Fibroblast of gingiva (primary cell): ENCODE measurements at places on chromosomes 16 and 17.

DNA sequence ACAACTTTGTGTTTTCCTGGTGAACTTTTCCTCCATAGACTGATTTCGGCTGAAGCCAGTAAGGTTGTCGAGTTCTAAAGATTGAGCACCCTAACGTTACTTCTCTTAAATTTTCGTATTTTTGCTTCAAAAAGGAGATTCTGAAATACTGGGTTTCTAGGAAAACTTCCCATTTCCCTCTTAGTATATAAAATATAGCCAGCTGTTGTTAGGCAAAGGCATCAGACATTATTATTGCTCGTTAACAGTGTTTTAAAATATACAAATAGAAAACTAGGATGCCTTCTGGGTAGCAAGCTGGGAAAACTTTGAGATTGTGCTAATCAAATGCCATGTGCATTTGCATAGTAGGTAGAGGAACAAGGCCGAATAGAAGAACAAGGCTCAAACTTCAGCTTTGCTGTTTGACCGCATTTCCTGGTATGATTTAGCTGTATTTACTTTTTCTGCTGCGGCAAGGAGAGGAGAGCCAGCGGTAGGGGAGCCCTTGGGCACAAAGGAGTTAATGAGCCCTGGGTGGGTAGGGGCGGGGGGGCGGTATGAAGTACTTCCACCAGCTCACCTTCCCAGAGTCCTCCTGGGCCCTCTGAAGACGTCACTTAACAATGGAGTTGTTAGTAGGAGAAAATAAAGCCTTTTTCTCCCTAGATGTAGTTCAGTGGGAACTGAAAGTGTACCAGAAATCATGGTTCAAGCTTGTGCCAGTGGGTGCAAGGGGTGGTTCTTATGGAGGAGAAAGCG is 151.9 kb downstream of the MSI2 start:
- DNase-seq = no peak

DNA sequence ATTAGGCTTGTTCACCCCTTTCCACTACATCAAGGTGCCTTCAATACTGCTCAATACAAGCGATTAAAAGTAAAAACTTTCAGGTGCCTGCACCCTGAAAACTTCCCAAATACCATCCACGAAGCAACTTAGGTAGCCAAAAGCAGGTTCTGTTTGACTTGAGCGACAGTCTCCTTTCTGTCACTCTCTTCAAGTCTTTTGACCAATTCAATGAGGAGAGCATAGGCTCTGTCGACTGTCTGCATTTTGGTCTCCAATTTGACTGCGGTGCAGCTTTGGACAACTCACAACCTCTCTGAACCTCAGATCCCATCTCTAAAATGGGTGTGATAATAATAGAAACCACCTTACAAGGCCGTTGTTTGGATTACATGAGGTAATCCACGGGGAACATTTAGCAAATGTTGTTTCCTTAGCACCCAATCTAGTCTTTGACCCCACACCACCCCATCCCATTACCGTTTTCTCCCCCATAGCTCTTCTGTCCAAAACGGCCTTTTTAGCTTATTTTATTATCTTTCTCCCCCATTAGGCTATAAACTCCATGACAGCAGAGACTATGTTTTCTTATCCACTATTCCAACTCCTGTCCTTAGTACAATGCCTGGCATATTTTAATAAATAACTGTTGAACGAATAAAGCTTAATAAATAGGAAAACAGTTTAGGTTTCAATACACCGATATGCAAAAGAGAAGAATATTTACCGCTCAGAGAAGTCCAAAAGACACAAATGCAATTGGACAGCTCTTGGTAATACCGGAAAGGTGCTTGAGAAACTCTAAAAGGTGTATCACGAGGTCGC is 999 bp downstream of the MARF1 start:
- DNase-seq = no peak

- no peak for DNase-seq
These were observed 2.4 kb upstream of the SDK2 start for GRCh38 chr17:73646409-73647300.

DNA sequence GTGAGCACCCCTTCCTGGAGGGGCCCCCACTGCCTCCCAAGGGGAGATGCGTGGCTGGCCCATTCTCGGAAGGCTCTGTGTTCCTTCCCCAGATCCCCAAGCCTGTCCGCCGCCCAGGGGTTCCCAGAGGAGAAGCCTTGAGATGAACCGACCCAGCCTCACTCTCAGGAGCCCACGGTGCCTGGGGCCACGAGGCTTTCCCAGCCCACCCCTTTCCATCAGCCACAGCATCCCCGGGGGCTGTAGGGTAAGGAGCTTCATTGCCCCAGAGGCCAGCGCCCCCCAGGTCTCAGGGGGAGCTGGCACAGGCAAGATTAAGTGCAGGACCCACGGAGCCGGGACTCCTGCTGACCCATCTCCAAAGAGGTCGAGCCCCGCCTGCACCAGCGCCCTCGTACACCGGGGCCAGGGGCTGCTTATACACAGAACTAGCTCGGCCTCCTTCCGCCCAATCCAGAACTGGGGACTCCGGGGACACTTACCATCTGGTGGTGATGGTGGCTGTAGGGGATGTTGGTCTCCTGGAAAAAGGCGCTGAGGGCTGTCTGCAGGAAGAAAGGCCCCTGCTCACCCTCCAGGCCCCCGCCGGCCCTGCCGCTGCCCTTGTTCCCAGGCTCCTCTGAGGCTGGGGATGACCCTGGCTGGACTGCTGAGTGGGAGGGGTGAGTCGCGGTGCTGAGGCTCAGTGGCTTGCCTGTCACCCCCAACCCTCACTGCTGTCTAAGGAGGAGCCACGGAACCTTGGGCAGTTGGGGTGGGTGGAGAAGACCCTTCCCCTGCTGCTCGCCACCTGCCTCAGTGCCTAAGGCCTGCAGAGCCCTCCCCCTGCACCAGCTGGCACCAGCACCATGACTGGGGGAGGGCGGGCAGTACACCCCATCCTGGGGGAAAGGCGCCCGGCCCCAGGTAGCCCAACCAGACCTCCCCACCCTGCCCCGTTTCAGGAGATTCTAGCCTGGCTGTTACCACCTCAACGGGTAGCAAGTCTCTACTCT is 4.4 kb downstream of the UBALD1 start:
- no peak for DNase-seq

GRCh38 chr16:28867241-28867640 is 3.6 kb downstream of the SH2B1 start:
- no peak for DNase-seq

GRCh38 chr16:4557973-4558372 is 1.8 kb downstream of the C16orf96 start:
- no peak for DNase-seq

DNA sequence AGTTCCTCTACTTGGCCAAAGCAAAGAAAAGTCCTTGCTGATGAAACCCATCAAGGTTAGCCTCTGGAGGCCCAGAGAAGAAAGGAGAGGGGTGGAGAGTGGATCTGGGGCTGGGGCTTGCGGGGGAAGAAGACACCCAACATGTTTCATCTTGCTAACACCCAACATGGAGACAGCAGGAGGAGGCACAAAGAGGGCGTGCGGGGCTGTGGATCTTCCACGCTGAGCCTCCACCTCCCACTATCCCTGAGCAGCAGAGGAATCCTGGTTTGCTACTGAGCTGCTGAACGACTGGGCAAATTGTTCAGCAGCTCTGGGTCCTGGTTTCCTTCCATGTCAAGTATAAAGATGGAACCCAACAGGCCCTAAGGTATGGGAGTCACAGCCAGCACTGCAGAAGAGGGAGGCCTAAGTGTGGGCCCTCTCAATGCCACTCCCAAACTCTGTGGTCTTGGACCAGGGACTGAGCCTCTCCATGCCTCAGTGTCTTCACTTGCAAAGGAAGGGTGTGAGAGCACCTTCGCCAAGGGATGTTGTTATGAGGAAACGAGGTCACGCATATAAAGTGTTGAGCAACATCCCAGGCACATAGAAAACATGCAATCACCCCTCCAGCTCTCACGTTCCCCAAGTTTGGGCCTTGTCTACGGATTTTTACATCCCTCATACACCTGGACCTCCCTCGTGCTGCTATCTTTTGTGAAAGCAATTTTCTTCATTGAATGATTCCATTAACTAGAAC is 122.5 kb downstream of the XYLT1 start:
- no peak for DNase-seq

- no peak for DNase-seq
These were observed 175.3 kb downstream of the HS3ST4 start for GRCh38 chr16:25867041-25867440.

GRCh38 chr16:74718741-74719610 is 18.3 kb upstream of the MLKL start:
- no peak for DNase-seq

- DNase-seq = no peak
These were observed 153.5 kb downstream of the TOX3 start for GRCh38 chr16:52393448-52393847.

DNA sequence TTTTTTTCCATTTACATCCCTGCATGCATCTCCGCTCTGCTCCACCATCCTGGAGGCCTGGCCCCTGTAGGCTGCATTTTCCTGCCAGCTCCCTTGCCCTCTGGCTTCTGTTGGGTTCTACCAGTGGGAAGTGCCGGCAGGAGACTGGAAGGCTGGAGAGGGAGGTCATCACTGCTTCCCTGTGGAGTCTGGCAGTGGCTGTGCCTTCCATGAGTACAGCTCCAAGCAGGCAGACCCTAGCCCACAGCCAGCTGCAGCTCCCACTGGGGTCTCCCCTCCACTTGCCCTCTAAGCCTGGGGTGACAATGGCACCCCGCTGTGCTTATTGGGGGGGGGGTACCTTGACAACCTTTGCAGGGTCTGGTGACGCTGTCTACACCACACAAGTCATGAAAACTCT is 37.3 kb downstream of the MMP15 start:
- DNase-seq = no peak

DNA sequence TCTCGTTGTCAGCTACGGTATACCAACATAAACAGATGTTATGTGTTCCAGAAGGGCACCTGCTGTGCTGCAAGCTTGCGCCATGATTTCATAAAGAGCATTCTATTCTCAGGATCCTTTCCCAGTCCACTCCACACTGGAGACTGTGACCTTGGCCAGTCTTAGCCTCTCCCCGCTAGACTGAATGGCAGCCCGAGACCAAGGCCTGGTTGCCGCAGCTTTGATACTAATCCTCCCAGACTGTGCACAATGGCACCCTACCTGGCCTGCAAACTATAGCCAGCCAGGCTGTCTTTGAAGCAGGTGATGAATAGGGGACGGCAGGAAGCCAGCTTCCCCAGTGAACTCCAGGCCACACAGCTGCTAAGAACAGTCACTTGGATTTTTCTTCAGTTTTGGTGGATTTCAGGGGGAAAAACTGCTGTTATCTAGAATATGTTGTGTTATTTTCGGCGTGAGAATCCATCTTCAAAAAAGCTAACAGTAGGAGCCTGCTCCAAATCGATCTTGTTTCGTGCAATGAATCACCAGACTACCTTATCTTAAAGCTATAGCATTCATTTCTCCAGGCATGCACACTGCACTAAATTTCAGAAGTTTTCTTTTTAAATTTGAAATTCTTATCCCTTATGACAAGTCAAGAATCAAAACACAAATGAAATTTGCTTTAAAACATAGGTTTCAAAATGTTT is 289.0 kb downstream of the CEP112 start:
- no peak for DNase-seq

- DNase-seq = no peak
These were observed 50.6 kb downstream of the NTN1 start for GRCh38 chr17:9071811-9072498.

GRCh38 chr16:5193861-5194260 is 96.3 kb upstream of the EEF2KMT start:
- no peak for DNase-seq

DNA sequence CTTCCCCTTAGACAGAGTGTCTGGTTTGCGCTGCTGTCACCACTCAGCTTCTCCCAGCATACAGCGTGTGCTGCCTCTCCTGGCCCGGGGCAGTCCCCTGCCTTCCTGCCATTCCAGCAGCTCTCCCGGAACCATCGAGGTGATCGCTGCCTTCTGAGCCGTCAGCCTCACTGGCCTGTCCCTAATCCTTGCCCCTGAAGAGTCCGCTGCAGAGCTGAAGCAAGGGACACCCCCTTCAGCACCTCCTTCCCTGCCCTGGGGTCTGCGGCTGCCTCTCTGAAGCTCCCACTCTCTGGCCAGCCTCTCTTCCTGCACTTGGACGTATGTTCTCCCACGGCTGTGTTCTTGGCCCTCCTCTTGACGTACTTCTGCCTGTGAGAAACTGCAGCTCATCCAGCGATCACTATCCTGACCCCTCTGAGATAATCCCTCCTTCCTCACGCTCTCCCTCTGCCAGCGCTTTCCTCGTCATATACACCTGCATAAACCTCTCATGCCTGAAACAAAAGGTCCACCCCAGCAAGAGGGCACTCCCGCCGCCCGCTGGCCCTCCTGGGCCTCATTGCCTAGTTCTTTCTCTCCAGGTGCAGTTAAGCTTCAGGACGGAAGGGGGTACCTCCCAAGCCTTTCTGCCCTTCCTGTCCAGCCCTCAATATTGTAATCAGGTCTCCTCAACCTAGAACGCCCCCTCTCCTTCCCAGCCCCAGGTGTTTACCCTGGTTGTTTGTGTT is 220.6 kb upstream of the CHMP6 start:
- DNase-seq = no peak

DNA sequence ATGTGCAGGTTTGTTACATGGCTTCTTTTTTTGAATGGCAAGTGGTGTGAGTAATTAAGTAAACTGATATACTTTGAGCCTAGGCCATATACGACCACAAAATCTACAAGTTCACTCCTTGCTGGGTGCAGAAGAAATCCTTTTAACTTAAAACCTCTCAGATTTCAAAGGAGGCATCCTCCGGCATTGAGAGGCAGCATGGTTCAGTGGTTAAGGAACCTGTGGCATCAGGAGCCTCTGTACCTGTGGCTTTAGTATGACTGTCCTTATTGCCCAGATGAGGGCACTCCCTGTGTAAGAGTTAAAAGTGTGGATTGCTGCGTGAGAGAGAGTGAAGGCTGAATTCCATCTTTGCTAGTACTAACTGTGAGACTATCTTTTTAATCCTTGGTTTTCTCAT is 3.3 kb downstream of the NLRP1 start:
- DNase-seq = no peak

GRCh38 chr16:83110269-83110668 is 483.5 kb downstream of the CDH13 start:
- DNase-seq = no peak

GRCh38 chr16:31168848-31169247 is 11.1 kb upstream of the FUS start:
- no peak for DNase-seq

- no peak for DNase-seq
These were observed 1.6 kb downstream of the UBE2Z start for GRCh38 chr17:48909783-48910182.
